Neural crest cell (in vitro differentiated cells): ENCODE measurements at places on chromosomes 2 and 18.

DNA sequence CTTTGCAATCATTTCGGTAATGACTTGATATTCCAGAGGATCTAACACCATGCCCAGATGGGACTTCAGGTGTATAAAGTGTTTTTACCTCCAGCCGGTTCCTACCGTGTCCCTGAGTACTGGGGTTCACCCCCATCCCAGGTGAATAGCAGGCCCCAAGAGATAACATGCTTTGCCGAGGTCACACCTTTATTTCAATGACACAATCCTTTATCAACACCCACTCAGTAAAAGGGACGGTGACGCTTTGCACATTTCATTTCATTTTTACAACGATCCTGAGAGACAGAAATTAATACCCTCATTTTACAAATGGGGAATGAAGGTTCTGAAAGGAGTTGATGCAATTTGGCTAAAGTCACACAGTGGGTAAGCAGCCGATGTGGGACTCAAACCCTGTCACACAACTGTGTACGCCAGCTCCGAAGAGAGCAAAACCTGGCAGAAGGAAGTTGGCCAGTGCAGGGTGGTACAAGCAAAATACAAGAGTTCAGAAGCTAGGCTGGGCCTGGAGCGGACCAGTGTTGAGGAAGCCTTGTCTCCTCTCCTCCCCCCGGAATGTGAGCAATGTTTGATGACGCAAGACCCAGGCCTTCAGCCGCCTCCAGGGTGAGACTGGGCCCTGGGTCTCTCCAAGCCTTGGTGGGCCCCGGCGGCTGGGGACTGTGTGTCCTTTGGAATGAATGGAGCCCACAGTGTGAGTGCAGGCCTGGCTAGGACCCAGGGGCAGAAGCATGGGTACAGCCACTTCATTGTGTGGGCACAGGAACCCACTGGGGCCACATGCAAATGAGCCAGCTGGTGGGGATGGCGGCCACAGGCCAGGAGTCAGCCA lies 139.6 kb upstream of the MYCN start:
- no peak for DNase-seq

- no peak for DNase-seq
Observed at GRCh38 chr2:148259674-148260073, 238.8 kb downstream of the MBD5 start.

GRCh38 chr2:56416500-56417176 lies 232.8 kb downstream of the CCDC85A start:
- DNase-seq, result no peak

DNA sequence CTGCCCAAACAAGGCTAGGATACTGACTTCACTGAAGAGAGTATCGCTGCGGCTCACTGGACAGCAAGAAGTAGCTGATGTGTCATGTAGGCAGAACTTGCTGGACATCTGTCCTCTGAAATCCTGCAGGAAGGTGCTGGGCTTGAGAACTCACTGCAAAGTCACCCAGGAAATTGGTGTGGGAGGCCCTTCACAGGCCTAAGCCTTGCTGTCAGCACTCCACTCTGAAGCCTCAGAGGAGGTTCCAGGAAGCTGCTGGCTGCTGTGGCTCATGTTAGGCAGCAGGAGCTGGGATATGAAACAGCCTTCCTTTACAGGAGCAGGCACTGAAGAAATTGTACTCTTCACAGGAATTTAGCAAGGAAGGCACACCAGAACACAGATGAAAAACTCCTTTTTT lies 88.3 kb upstream of the CCDC68 start:
- DNase-seq, result no peak

DNA sequence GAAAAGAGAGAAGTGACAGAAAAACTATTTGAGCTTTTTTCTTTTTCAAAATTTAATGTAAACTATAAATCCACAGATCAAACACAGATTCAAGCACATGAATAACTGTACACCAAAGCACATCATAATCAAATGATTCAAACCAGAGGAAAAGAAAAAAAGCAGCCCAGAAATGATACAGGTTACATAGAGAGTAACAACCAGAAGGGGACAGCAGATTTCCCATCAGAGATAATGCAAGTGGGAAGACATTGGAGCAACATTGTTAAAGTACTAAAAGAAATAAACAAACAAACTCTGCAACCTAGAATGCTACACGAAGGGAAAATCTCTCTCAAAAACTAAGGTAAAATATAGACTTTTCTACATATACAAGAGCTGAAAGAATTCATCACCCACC lies 34.5 kb downstream of the CMPK2 start:
- no peak for DNase-seq
